Thyroid gland (tissue), 4 donors: ENCODE measurements at places on chromosomes 3 and 15.

DNA sequence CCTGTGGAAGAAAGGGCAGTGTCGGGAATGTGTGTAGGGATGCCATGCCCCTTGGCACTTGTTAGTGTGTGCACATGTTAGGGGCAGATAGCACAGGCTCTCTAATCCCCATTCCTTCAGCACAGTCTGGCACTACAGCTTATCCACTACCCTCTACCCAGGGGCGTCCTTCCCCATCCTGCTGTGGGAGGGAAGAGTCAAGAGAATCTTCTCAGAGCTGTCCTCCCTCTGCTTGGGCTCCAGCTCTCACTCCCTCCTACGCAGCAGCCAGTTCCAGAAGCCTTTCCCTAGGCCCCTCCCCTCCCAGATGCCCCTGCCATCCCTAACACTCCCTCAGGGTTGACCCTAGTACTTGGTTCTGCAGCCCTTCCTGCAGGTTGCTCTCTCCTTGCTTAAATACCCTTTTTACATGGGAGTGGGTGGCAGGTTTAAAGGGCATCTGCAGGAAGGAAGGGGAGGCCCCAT, 815 bp upstream of the GRM2 start:
- H3K36me3 ChIP-seq: peaks cover 19% of the 10 kb centered on the region
- no peak for DNase-seq
- no peak overlapping the region for H3K4me3 ChIP-seq

GRCh38 chr3:114104414-114104813, 47.9 kb downstream of the QTRT2 start:
- H3K27me3 ChIP-seq: no peaks in the 10 kb centered on the region
- DNase-seq: no peak
- H3K4me1 ChIP-seq: no peaks in the 10 kb centered on the region
- no peak overlapping the region for H3K4me3 ChIP-seq
- H3K36me3 ChIP-seq: no peaks in the 10 kb centered on the region

- no peak overlapping the region for H3K27ac ChIP-seq
- H3K4me1 ChIP-seq: peaks cover 13% of the 10 kb centered on the region
- H3K27me3 ChIP-seq: no peaks in the 10 kb centered on the region
These were observed 37.0 kb downstream of the EPHB3 start for GRCh38 chr3:184598574-184598927.

DNA sequence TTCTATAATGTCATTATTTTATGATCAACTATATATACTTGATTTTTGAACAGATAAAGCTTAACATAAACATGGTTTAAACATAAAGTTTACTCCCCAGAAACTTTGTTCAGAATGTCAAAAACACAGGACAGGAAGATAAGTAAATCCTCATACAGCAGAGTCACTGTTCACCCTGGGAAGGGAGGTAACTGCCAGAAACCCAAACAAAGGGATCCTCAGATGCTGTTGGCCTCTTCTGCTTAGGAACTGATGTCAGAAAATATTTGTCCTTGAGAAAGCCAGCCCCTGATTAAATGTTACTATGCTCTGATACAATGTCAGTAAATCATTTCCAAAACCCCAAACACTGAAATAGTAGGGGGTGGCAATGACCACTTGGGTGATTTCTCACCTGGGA, 185.3 kb downstream of the TJP1 start:
- DNase-seq: no peak
- H3K27ac ChIP-seq: no peak overlapping the region
- peaks cover 4% of the 10 kb centered on the region for H3K4me1 ChIP-seq
- H3K4me3 ChIP-seq: no peak overlapping the region
- no peaks in the 10 kb centered on the region for H3K36me3 ChIP-seq

DNA sequence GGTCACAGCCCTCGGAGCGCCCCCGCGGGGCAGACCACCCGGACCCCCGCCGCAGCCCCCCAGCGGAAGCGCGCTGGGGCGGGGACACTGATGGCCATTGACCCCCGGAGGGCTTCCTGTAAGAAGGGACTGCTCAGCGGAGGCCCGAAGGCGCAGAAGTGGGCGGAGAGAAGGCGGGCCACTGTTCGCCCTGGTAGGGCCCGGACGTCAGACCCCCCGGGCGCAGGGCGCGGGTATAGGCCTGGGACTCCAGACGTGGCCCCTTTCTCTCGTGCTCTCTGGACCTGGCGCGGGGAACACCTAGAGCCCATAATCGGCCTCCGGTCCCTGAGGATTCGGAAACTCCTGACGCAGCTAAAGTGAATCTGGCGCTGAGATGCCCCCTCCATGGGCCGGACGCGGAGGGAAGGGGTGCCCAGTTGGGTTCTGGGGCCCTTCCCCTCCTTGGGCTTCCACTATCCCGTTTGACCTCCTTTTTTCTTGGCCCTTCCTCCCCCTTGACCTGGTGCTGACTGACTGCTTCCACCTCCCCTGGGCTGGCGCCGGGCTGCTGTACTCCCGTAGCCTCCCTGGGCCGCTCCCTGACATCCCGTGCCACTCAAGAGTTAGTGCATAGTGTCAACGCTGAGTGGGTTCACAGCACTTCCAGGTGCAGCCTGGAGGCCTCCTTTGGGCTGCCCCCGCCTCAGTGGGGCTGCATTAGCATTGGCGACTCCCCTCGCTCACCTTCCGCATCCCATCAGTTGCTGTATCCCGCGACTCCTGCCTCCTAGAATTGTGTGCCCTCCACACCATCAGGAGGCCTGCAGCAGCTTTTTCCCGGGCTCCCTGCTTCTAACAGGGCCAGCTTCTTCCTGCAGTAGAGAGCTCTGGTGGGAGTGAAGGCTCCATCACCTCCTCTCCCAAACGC, 694 bp downstream of the ABTB1 start:
- H3K36me3 ChIP-seq: no peaks in the 10 kb centered on the region
- peak; percentile 49 for DNase-seq
- no peaks in the 10 kb centered on the region for H3K27me3 ChIP-seq
- H3K27ac ChIP-seq: peak overlapping the region; percentile 60

DNA sequence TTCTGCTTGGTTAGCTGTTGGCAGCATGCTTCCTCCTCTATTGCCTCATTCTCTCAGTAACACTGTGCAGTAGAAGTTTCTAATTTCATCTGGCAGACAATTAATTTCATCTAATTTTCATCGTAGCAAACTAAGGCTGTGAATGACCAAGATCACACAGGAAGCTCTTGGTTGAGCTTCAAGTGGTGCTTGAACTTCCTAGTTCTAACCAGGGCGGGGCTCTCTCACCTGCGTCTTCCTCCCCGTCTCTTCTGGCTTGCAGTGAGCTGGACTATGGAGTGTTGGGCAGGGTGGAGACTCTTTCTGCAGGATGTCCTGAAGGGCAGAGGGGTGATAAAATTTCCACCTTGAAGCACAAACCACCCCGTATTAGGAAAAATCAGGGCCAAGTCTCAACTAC, 2.0 kb upstream of the IL16 start:
- no peaks in the 10 kb centered on the region for H3K27me3 ChIP-seq
- peaks cover 9% of the 10 kb centered on the region for H3K4me1 ChIP-seq
